ENCODE measurements at places on chromosomes 5 and 9.

- no peak for DNase-seq
Observed at GRCh38 chr5:141495453-141495811, 6.6 kb downstream of the PCDHGC5 start.

GRCh38 chr5:87198010-87198409, 69.7 kb upstream of the RASA1 start:
- no peak for DNase-seq

- no peak for DNase-seq
Observed at GRCh38 chr9:37938121-37938891, 34.4 kb upstream of the SLC25A51 start.

DNA sequence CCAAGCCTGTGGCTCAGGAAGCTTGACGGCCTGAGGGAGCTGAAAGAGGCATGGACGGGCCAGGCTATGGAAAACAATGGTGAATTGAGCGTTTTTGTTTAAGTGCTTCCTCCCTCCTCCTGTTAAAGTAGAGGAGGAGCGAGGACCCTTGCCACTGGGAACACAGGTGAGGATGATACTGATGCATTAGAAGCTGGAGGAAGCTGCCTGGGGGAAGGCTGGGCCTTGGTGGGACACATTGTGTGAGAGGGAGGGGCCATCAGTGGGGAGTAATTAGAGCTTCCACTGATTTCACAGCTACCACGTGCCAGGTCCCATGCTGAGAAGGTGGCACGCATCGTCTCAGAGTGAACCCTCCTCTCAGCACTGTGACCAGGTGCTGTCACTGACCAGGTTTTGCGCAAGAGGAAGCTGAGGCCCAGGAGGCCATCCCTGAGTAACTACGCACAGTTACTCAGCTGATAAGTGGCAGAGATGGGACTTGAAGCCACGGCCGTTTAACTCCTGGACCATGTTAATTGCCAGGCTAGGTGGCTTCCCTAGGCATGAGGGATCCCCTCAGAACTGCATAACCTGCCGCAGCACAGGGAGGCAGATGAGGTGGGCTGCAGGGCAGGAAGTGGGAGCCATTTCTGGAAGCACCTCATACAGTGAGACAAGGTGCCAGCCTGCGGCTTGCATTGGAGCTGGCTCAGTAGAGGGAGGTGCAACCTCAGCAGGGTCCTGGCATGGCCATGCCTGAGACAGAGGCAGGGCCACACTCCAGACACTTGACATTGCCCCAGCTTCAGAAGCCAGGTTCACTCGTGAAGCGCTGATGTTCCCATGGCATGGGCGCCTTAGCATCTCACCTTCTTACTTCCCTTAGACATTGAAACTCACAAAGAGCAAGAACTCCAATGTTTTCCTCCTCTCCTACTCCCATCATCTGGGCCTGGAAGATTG, 195.3 kb upstream of the MVB12B start:
- no peak for DNase-seq

DNA sequence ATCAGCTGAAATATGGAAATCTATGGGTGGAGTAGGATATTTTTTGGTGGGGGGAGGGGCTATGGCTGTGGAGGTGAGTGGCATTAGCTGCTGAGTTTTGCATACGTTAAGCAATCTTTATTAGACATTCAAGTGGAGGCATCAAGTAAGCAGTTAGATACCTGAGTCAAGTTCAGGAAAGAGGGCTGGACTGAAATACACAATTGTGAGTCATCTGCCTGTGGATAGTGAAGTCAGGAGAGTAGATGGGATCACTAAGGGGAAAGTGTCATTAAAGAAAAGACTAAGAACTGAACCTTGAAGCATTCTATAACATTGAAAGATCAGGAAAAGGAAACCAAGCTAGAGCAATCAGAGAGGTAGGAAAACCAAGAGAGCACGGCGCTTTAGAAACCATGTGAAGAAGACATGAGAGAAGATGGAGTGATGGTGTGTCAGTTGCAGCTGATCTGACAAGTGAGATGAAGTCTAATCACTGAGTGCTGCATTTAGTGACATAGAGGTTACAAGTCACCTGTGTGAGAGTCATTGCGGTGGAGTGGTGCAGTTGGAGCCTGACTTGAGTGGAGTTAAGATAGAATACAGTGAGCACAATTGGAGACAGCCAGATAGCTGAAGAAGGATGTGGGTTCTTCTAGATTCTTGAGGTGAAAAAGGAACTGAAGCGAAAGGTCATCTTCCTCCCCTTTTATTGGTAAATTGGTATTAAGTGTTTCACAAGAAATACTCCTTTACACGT, 88.7 kb downstream of the PIP5K1B start:
- no peak for DNase-seq

GRCh38 chr9:73114958-73115357, 36.7 kb upstream of the ANXA1 start:
- no peak for DNase-seq

DNA sequence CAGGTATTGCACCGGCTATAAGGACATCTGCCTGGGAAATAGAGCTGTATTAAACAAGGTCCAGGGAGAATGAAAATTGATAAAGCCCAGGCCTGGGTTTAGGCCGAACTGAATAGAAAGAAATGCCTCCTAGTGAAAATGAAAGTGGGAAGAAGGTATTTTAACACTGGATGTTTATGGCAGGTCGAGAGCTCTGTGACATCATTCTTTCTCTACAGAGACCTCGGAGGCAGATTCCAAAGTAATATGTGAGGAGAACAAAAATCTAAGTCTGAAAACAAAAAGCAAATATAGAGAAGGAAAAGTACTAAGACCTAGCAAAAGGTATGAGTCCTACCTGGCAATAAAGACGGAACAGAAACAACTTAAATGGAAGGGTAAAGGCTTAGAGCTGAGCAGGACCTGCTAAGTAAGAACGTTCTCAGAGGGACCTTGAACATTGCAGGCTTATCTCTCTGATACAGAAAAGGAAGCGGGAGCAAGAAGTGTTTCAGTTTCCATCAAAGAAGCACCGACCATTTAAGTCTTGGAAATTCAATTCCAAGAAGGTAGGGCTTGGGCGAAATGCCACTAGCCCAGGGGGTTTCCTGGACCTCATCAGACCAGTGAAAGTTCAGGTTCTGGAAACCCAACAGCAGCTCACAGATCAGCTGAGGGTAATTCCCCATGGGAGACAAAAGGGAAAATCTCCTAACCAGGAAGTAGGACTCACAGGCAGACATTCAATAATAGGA, 80.0 kb downstream of the SUSD1 start:
- no peak for DNase-seq

- no peak for DNase-seq
Observed at GRCh38 chr5:1038417-1039209, 30.0 kb downstream of the NKD2 start.

- DNase-seq: no peak
Observed at GRCh38 chr5:9419794-9420193, 126.1 kb downstream of the SEMA5A start.

DNA sequence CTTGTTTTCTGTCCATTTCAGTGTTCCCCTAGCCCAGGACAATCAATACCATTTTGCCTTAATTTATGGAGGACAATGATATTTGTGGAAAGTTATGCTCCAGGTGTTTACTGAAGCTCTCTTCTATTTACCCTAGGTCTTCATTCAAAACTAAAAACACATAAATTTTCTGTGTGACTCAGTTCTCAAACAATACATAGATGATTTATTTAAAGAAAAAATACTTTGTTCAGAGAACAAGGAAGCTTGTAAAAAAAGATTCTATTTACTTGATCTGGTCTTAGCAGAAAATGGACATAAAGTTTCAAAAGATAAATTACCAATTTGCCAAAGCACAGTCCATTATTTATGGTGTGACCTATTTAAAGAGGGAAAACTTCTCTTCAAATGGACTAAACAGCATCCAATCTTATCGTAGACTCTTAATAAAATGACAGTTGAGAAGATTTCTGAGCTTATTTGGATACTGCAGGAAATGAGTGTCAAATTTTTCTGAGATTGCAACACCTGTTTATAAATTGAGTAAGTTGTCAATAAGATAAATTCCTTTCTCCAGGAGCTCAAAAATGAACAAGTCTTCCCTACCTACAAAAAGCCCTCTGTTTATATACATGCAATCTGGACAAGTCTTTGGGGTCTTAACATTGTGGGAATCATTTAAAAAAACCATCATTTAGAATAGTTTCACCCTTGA, 627.2 kb downstream of the PSAT1 start:
- no peak for DNase-seq

DNA sequence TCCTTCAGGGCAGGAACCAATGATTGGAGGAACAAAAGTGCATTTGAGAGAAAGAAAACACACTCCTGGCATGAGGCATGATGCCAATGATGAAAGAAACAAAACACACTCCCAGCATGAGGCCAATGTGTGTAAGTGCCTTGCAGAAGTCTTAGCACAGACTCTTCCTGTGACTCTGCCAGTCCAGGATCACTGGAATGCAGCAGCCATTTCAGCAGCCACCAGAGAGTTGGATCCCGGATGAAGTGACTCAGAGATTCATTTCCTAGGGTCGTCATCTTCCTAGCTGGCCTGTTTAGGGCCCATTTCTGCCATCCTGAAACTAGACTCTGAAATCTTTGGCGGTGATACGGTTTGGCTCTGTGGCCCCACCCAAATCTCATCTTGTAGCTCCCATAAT, 212.5 kb downstream of the CFAP90 start:
- no peak for DNase-seq

DNA sequence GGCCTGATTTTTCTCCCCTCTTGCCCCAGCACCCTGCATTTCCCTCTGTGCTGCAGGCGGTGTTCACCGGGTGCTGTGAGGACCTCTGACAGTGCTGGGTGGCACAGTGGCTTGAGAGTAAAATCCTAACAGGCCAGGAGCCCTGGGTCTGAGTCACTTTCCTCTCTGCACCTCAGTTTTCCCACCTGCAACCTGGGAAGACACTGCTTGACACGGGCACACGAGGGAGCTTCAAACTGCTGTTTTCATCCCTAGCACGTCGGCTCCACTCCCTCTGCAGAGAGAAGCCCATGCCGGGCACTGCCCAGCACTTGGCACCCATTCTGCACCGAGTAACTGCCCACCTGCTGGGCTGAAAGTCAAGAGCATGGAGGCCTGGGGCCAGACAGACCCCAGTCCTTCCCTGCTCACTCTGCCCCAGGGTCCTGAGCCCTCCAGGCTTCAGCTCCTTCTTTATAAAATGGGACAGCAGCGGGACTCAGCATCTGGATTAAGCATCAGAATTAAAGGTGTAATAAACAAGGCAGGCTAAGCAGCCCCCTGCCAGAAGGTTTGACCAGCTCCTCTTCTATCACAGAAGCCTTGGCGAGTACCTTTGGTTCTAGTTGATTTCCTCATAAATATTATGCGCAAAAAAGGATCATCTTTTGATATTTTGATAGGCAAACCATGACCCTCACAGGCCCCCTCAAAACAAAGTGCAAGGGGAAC, 5.2 kb downstream of the GFI1B start:
- no peak for DNase-seq

- no peak for DNase-seq
Observed at GRCh38 chr5:83414601-83415000, 56.9 kb upstream of the VCAN start.

- DNase-seq: no peak
Observed at GRCh38 chr5:45113726-45114125, 305.0 kb downstream of the MRPS30 start.

DNA sequence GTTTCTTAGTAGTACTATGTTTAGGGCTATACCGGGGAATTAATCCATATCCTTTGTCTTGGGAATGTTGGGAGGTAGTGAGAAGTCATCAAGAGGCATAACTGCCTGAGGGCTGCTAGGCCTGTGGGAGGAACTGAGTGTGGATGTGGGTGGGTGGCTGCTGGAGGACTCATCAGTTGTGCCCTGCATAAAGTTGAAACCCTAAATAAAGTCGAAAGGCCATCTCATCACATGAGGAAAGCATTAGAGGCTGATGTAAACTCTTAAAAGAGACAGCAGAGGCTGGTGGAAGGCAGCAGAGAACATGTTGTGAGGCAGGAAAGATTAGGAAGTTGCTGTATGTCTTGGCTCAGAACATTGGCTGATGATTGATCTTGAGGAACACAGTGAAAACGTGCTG, 143.8 kb downstream of the MAST4 start:
- DNase-seq: peak; percentile 82

GRCh38 chr5:100590867-100591266, 55.7 kb downstream of the FAM174A start:
- DNase-seq: no peak

DNA sequence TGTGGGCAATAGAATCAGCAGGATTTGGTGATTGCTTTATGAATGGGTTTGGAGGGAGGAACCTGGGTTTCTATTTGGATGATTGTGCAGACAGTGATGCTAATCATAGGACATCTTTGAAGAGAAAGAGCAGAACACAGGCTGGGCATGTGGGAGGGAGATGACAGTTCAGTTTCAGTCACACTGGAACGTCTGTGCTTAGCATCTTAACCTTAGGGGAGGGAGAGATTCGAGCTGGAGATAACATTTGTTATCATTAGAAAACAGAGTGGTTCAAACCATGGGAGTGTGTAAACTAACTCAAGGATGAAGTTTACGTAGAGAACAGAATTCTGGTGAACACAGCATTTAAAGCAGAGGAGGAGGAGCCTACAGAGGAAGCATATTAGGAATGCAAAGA, 138.6 kb upstream of the PPP2R2B start:
- no peak for DNase-seq

DNA sequence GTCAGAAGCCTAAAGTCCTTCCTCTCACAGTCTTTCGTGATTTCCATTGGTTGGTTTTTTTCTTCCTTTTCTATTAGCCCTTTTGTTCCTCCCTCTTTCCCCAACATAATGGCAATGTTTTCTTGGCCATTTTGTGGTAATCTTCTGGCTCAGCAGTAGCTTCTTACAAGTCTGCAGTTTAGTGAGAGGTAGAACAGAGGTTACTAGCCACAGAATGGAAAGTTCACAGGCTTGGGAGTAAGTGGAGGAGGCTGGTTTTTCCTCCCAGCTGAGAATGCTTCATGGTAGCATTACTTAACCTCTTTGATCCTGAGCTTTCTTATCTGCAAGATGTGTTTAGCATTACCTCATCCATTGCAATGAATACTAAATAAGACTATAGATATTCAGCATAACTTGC, 346.9 kb downstream of the NFIB start:
- DNase-seq: no peak

DNA sequence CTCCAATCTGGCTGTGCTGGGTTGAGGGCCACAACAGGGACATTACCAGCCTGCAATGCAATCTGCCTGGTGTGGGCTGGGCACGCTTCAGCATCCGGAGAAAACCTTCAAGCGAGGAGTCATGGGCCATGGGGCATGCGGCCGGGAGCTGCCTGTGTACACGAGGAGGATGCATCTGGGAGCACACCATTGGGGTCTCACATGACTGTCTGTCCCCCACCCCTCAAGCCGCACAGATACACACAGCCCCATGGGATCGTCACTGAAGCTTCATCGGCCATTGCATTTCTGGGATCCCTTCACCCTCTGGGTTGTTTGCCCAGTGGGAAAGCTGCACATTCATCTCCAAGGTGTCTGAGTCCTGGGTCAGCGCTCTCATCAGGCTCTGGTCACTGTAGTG, 9.9 kb downstream of the LCN1 start:
- DNase-seq: no peak

DNA sequence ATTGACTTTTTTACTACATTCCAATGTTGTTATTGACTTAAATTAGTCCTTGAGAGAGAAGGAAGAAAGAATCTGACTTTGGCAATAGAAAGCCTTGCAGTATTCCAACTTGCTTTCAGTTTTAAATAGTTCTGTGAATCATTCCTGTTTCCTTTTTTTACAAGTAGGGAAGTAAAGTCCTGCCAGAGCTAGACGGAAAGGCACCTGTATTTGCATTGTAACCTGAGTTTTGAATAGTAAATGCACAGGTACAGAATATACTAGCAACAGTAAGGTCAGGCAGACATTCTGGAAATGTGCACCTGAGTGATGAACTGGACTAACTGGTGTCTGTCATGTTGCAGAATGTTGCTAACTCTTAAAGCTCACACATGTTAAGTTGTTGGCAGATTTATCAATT, 100.9 kb downstream of the PRKACG start:
- DNase-seq: no peak

- DNase-seq: no peak
Observed at GRCh38 chr5:73298251-73298771, 125.3 kb downstream of the TMEM174 start.
